ENCODE measurements at places on chromosomes 3 and 15.

- DNase-seq, result no peak
Observed at GRCh38 chr3:25697553-25697952, 32.8 kb upstream of the TOP2B start.

GRCh38 chr3:38115645-38116427 lies 21.1 kb downstream of the ACAA1 start:
- no peak for DNase-seq

GRCh38 chr15:65512807-65513416 lies 4.6 kb downstream of the DPP8 start:
- DNase-seq, result no peak

- DNase-seq, result no peak
Observed at GRCh38 chr3:152595975-152596821, 238.7 kb upstream of the P2RY1 start.

- no peak for DNase-seq
Observed at GRCh38 chr3:160434071-160434470, 15.5 kb downstream of the TRIM59 start.

- DNase-seq, result no peak
Observed at GRCh38 chr3:55720614-55721013, 233.5 kb upstream of the WNT5A start.

Measured in glutamatergic neuron (in vitro differentiated cells).